Karpas-422 (cell line): ENCODE measurements at places on chromosomes 1 and 21.

GRCh38 chr1:206887701-206888100 is 9.5 kb upstream of the IL24 start:
- no peaks in the 10 kb centered on the region for H3K4me1 ChIP-seq
- no peak for DNase-seq
- no peaks in the 10 kb centered on the region for H3K36me3 ChIP-seq
- no peak overlapping the region for H3K27ac ChIP-seq

DNA sequence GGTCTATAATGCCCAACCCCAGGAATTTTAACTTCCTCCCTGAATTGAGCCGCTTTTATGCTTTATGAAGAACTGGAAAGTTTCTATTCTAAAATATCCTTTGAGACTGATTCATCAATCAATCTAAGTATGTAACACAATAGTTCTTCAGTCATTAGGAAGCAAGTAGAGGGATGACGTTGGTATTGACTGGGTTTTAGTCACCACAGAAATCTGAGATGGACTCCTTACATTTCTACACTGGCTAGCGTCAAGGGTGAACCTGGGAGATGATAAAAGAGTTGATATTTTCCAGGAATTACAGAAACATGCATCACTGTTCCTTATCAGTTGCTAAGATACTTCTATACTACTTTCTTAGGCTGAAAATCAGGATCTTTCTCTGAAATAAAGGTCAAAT is 308.0 kb downstream of the HMCN1 start:
- no peaks in the 10 kb centered on the region for H3K4me1 ChIP-seq
- no peak for DNase-seq
- no peak overlapping the region for H3K27ac ChIP-seq
- H3K27me3 ChIP-seq = no peaks in the 10 kb centered on the region

DNA sequence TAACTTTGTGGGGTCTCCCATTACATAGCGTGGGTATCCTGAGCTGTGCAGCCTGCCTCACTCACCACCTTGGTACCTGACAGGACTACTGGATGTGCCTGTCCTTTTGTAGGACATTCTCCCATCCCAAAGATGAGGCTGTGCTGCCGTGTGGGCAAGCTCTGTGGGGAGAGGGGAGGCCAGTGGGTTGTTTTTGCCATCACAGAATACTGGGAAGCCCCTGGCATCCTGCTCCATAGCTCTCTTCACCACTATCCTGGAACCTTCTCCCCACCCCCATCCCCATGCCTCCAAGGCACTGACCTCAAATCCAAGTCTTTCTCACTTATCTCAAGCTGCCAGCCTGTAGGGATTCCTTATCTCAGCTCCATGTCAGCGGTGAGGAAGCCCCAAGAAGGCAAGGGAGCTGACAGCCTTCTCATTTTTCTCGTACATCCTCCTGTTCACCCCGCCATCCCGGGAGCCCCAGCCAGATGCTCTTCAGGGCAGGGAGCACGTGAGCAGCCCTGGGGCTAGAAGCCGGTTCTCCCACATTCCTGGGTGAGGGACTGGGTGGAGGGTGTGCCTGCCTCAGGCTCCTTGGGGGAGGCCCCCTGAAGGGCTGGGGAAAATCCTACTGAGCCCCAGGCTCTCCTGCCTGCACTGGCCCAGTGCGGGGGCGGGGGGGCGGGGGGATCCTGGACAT is 2.4 kb upstream of the ELF3 start:
- no peaks in the 10 kb centered on the region for H3K27me3 ChIP-seq
- peaks cover 5% of the 10 kb centered on the region; the same call in 1 of the 2 replicates for H3K36me3 ChIP-seq
- H3K4me1 ChIP-seq = peaks cover 12% of the 10 kb centered on the region
- no peak overlapping the region for H3K4me3 ChIP-seq

- peak; percentile 81 for DNase-seq
- H3K27ac ChIP-seq = no peak overlapping the region
- H3K4me3 ChIP-seq = peak overlapping the region; percentile 45
- no peaks in the 10 kb centered on the region for H3K36me3 ChIP-seq
Observed at GRCh38 chr1:3530926-3531818, 76.7 kb downstream of the ARHGEF16 start.

GRCh38 chr21:43734131-43734927 is 15.4 kb downstream of the PDXK start:
- no peaks in the 10 kb centered on the region for H3K36me3 ChIP-seq
- no peak overlapping the region for H3K27ac ChIP-seq
- peaks cover 4% of the 10 kb centered on the region for H3K4me1 ChIP-seq
- DNase-seq = no peak

GRCh38 chr1:88708011-88708410 is 23.9 kb downstream of the PKN2 start:
- peaks cover under 1% of the 10 kb centered on the region; the same call in 1 of the 2 replicates for H3K4me1 ChIP-seq
- H3K36me3 ChIP-seq = peaks cover 32% of the 10 kb centered on the region
- H3K4me3 ChIP-seq = no peak overlapping the region
- no peak overlapping the region for H3K27ac ChIP-seq
- DNase-seq = no peak

DNA sequence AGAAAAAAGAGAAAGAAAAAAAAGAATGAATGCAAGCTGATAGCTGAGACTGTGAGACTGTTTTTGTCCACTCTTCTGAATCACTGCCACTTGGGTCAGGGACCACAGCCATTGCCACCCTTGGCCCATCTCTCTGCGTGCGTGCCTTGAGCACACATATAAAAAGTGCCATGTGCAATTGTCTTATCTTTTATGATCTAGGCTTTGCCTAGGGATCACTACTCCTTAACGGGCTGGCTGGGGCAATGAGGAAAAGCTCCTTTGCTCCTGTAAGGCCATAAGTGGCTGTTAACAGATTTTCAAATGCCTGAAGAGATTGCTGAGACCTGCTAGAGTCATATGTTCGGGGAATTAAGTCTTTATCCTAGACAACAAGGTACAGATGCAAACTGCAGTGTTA is 8.2 kb downstream of the SPATA46 start:
- H3K27ac ChIP-seq = no peak overlapping the region
- peaks cover 18% of the 10 kb centered on the region for H3K4me1 ChIP-seq
- H3K4me3 ChIP-seq = no peak overlapping the region
- H3K27me3 ChIP-seq = no peaks in the 10 kb centered on the region
- no peaks in the 10 kb centered on the region for H3K36me3 ChIP-seq
- DNase-seq = no peak

GRCh38 chr1:209662879-209663327 is 10.7 kb upstream of the LAMB3 start:
- no peaks in the 10 kb centered on the region for H3K4me1 ChIP-seq
- H3K27ac ChIP-seq = no peak overlapping the region
- H3K4me3 ChIP-seq = no peak overlapping the region
- H3K36me3 ChIP-seq = no peaks in the 10 kb centered on the region

DNA sequence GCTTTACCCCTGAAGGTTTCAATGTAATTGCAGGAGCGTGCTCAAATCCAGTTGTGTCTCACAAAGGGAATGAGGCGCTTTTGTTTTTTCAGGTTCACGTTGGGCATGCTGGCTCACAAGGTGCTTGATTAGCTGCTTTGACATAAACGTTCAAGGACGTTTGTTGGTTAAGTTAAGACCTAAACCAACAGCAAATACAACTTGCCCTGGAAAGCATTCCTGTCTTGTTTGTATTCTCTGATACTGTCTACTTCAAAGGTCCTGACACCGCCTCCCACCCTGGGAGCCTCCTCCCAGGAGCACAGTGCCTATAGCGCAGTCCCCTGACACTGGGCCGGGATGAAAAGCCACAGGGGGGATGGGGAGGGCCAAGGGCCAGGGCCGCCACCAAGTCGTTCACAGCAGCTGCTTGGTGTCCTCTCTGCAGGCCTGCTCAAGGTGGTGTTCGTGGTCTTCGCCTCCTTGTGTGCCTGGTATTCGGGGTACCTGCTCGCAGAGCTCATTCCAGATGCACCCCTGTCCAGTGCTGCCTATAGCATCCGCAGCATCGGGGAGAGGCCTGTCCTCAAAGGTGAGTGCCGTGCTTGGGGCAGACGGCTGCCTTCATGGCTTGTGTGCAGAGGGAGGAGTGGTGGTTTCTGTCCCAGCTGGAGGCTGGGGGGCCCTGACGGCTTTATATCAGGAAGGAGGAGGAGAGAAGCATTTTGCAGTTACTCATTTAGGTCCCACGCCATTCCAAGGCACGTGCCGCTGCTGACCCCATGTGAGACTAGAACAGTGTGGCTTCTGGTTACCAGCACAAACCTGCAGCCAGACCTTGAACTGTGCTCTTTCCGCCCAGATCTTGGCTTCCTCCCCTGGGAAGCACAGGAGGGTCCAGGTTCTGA is 6.1 kb downstream of the FAM3B start:
- no peaks in the 10 kb centered on the region for H3K27me3 ChIP-seq
- H3K36me3 ChIP-seq = no peaks in the 10 kb centered on the region
- H3K27ac ChIP-seq = no peak overlapping the region
- H3K4me1 ChIP-seq = no peaks in the 10 kb centered on the region
- DNase-seq = no peak

DNA sequence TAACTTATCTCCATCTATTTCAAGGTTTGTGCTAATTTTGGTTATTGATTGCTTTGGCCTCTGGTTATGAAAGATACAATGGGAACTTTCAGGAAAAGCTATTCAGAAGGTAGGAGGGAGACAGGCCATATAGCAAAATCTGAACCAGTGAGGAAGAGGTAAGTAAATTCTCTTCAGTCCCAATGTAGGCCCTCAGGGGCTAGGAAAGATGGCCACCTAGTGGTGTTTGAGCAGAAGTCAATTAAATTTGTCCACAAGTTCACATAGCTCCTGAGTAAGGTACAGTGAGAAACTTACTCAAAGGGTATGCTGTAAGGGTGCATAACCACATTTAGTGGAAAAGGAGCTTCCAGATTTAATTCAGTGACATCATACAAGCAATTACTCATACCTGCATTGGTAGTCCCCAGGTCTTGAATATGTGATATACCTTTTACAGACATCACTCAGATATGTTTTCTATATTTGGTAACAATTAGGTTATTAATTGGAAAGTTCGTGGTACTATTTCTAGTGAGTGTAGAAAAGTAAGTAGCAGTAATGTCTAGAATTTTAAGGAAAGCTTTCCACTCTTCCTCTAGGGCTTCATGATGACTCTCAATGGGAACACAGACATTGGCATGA is 21.4 kb upstream of the FMO1 start:
- no peak overlapping the region for H3K27ac ChIP-seq
- no peak overlapping the region for H3K4me3 ChIP-seq
- DNase-seq = peak; percentile 85
- no peaks in the 10 kb centered on the region for H3K27me3 ChIP-seq
- H3K36me3 ChIP-seq = no peaks in the 10 kb centered on the region

GRCh38 chr1:151961833-151962232 is 31.8 kb downstream of the S100A10 start:
- no peaks in the 10 kb centered on the region for H3K27me3 ChIP-seq
- no peak for DNase-seq
- no peaks in the 10 kb centered on the region for H3K36me3 ChIP-seq
- H3K4me3 ChIP-seq = no peak overlapping the region

- H3K4me3 ChIP-seq = no peak overlapping the region
- peaks cover 15% of the 10 kb centered on the region for H3K4me1 ChIP-seq
- H3K27me3 ChIP-seq = no peaks in the 10 kb centered on the region
- H3K27ac ChIP-seq = no peak overlapping the region
- no peaks in the 10 kb centered on the region for H3K36me3 ChIP-seq
- DNase-seq = no peak
Observed at GRCh38 chr1:225940385-225941151, 452 bp downstream of the LEFTY2 start.

GRCh38 chr1:169106921-169107602 is 572 bp downstream of the ATP1B1 start:
- H3K4me1 ChIP-seq = peaks cover 5% of the 10 kb centered on the region
- no peak overlapping the region for H3K4me3 ChIP-seq
- no peaks in the 10 kb centered on the region for H3K27me3 ChIP-seq
- no peaks in the 10 kb centered on the region for H3K36me3 ChIP-seq
- no peak overlapping the region for H3K27ac ChIP-seq

DNA sequence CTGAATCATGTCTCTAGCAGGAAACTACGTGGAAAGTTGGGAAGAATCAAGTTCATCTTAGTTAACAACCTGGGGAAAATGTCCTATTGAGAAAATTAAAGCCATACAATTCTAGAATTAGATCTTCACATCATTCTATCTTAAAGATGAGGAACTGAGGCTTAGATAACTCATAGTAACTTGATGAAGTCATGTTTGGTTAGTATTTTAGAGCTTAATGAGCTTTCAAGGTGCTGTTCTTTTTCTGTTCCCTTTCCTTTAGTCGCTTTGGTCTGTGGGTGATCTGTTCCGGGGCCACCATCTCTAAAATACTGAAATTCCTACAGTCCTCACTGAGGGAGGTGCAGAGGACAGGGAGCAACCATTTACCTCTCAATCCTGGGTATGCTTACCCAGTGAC is 4.3 kb upstream of the GLUL start:
- no peak overlapping the region for H3K27ac ChIP-seq
- no peaks in the 10 kb centered on the region for H3K36me3 ChIP-seq
- peaks cover 11% of the 10 kb centered on the region for H3K4me1 ChIP-seq
- no peak overlapping the region for H3K4me3 ChIP-seq

GRCh38 chr1:3733883-3734589 is 18.2 kb upstream of the CCDC27 start:
- H3K27me3 ChIP-seq = no peaks in the 10 kb centered on the region
- no peak overlapping the region for H3K27ac ChIP-seq
- H3K36me3 ChIP-seq = no peaks in the 10 kb centered on the region
- no peaks in the 10 kb centered on the region for H3K4me1 ChIP-seq
- no peak overlapping the region for H3K4me3 ChIP-seq
